Brain pericyte (primary cell): ENCODE measurements at places on chromosomes 1 and 21.

GRCh38 chr1:88088481-88088880 is 595.6 kb upstream of the PKN2 start:
- DNase-seq, result no peak

DNA sequence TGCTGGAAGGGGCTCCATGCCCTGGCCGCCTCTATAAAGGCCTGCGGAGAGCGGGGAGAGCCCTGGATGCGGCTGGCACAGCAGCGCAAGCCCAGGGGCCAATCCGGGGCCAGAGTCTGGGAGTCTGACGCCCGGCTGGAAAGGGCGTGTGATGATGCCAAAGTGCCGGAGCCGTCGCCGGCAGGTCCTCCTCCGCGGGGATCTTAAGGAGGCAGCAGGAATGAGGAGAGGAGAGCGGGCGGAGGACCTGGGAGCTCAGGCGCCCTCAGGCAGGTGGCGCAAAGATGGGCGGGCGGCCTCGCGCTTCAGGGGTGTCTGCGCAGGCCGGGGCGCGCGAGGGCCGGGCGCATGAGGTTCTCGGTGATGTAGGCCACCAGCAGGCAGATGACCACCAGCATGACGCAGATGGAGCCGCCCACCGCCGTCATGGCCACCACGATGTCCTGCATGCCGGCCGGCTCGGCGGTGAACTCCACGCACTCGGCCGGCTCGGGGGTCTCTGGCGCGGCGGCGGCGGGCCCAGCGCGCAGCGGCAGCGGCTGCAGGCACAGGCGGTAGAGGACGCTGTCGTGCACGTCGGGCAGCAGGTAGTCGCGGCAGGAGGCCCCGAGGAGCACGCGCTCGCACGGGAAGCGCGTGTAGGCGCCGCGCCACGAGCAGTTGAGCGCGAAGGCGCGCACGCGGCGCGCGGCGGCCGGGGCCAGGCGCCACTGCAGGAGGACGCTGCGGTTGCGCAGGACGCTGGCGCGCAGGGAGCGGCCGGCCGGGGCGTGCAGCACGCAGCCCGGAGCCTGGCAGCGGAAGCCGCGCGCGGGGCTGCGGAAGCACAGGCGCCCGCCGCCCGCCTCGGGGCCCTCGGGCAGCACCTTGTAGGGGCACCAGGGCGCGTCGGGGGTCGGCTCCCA is 653 bp downstream of the FNDC10 start:
- no peak for DNase-seq

- no peak for DNase-seq
These were observed 135.8 kb downstream of the PTPRU start for GRCh38 chr1:29372108-29372507.

DNA sequence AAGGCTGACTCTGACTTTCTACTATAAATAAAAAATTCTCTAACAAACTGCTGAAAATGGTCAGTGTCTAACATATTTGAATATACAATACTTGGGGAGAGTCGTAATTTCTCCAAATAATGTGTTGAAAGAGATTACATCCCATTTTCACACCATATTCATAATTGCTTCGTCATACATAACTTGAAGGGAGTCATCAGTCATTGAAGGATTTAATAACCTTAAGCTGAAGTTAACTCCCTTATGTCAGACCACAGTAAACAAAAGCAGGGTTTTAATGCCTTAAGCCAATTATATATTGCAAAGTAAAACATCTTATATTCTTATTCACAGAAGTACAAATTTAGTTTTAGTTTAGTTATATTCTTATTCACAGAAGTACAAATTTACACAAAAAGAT is 129.9 kb downstream of the RERE start:
- DNase-seq, result no peak

DNA sequence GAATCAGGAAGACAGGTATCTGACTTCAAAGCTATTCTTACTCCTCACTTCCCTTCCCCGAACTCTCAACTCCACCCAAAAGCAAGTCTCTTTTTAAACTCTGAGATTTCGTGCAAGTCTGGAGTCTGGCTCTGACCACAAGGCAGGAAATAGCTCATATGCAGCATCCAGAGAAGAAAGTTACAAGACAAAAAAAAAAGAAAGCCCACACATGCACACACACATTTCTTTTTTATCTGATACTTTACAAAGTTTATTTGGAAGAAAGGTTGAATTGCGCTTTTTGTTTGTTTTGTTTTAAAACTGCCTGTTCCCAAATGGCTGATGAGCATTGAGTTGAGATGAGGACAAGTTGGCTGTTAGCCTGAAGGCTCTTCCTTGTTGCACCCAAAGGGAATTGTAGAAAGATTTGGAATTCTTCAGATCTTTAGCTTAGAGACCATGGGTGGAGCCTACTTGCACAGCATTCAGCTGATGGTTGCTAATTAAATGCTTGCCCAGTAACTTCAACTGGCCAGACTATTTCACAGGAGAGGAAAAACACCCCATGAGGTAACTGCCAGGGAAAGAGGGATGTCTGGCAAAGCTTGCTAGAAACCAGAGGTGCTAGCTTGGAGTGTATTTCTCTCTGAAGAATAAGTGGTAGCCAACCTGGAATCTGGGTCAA is 490.3 kb downstream of the TTLL7 start:
- peak; percentile 53 for DNase-seq

- DNase-seq, result no peak
These were observed 4.1 kb downstream of the CROCC start for GRCh38 chr1:16925635-16926490.

DNA sequence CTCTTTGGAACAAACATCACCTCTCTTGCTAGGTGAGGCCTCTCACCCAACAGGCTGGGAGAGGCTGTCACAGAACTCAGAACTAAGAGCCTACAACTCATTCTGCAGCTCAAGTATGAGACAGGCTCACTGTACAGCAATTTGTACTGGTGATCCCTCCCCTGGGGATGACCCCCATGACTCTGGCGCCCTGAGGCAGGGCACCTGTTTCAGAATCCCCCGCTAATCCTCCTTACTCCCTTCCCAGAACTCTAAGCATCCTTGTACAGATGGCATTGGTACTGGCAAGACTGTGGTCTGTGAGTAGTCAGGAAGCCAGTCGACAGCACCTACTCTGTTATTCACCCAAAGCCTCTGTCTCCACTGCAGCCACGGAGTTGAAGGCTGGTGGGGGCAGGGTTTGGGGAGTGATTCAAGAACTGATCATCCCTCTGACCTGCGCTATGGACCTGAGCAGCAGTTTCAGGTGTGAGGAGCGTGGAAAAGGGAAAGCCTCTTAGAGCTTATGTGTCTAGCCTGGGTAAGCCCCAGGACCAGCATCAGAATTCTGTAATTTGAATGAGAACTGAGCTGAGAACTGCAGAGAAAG is 655.5 kb downstream of the KIF26B start:
- no peak for DNase-seq

DNA sequence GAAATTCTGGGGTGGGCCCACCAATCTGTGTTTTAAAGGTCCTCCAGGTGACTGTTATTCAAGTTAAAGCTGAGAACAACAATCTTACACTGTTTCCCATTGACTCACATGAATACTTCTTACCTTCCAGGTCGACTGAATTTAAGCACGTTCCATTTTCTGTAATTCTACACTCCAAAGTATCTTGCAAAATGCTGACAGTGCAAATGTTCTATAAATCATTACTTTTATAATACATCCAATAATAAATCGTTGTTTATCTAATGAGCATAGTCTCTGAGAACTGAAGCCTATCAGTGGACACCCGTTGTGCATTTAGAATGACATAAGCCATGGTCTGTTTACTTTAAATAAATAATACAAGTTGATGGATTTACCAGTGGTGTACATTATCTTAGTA is 75.8 kb upstream of the FMO3 start:
- DNase-seq, result no peak

DNA sequence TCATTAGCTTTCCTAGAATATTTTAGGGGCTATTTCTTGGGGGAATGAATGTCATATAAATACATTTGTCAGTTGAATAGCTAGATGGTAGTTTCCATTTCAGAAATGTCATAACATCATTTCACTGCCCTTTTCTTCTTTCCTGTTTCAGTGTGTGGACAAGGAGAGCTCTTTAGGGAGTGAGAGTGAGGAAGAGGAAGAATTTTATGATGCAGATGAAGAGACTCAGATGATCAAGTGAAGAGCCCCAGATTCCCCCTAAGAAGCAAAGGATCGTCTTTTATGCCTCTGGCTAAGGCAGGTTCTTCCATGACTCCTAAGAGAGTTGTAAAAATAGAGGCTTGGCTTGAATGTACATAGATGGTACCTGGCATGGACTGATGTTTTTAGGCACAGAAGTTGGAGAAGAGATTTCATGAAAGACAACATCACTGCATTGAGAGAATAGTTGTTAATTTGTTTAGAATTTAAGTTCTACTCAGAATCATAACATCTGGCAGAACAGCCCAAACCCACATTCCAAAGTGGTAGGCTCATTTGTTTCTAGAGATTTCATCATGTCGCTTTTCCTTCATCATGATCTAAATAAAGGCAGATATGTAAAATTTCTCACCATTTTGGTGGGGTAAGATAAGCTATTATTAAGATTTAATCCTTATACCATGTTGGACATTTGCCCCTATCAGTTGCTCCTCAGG is 44.2 kb upstream of the MAB21L3 start:
- DNase-seq, result no peak

DNA sequence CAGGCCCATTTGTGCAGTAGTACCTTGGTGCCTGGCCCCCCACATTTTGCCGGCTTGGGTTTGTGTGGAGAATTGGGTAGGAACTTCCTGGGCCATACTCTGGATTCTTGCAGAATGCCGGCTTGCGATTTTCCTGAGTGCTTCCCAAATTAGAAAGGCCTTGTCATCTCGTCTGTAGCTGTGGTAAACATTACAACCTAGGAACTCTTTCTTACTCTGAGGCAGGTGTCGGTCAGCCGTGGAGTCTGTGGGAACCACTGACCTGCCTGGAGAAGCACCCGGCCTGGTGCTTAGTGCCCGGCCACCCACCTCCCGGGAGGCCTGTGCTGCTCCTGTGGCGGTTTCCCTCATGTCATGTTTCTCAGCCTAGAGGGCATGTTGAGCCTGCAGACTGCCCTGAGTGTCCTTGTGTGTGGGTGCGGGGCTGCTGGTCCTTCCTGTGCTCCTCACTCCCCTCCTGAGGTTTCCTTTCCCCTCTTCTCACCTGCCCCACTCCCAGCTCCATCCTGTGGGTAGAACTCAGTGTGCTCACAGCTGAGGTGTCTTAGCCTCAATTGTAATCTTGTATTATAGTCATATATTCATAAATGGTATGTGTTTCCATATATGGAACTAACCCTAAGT is 64.7 kb downstream of the S100B start:
- DNase-seq, result no peak

DNA sequence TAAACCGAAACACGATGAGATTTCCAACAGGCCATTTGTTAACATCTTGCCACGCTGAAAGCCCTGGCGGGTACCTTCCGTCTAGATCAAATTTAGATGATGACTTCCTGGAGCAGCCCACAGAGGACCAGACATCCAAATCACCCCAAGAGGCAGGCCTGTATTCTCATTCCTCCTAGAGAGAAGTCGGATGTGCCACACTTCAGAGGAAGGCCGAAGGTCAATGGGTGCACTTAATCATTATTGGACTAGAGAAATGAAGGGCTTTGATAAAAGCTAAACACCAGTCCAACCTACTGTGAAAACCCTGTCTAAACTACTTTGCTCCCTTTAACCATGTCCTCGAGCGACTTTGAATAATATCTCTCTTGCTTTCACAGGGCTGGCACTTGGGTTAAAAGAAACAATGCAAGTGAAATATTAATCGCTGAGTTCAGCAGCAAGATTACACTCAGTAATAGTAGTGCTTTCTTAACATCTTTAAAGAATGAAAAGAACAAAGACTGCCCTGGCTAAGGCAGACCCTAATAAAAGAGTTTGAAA is 76.5 kb downstream of the BCAR3 start:
- DNase-seq, result no peak

- DNase-seq, result no peak
These were observed 536.6 kb upstream of the USP24 start for GRCh38 chr1:55751776-55752175.
